ENCODE measurements at places on chromosomes 7 and 10. TPM values are rescaled to one million over a fixed set of nuclear protein-coding genes. Genes with fewer than 3 reads are reported as not detected.

Gene DHX32
- 15.5 TPM for total RNA-seq

- H3K4me3 ChIP-seq = no peak overlapping the region
- no peaks in the 10 kb centered on the region for H3K36me3 ChIP-seq
- no peaks in the 10 kb centered on the region for H3K27me3 ChIP-seq
- no peak for DNase-seq
Measured at GRCh38 chr7:15309872-15310271, 251.9 kb downstream of the AGMO start.

Gene PLEKHA1
- total RNA-seq = 12.8 TPM

DNA sequence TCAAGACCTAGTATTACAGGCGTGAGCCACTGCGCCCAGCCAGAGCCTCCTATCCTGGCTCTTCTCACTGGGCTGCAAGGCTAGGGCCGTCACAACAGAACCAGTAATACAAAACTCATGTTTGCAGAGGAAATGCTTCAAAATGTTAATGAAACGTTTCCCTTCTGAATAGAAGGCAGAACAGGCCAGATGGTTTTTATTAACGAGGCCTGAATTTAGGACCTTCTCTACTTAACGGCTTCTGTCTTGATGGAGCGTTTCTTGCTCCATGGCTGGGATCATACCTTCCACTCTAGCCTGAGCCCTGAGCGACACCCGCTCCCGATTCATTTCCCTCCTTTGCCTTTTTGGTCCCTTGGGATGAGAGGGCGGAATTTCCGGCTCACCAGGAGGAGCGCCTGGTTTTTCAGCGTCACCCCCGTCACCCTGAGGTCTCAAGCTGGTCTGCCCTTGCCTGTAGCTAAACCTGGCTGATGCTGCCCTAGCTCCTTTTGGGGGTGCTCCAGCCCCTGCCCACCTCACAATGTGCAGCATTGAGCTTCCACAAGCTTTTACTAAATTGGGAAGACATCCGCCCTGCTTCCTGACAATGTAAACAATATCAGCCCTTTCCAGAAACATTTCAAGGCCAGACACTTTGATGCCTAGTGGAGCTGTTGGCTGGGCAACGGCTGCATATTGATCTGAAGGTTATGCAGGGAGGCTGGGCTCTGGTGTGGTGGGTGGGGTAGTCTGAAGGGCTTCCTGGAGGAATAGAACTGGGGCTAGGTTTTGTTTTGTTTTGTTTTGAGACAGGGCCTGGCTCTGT lies 5.2 kb downstream of the CLIP2 start:
- peaks cover 5% of the 10 kb centered on the region for H3K36me3 ChIP-seq
- H3K4me3 ChIP-seq = no peak overlapping the region
- H3K4me1 ChIP-seq = peaks cover 30% of the 10 kb centered on the region
- H3K27ac ChIP-seq = no peak overlapping the region

DNA sequence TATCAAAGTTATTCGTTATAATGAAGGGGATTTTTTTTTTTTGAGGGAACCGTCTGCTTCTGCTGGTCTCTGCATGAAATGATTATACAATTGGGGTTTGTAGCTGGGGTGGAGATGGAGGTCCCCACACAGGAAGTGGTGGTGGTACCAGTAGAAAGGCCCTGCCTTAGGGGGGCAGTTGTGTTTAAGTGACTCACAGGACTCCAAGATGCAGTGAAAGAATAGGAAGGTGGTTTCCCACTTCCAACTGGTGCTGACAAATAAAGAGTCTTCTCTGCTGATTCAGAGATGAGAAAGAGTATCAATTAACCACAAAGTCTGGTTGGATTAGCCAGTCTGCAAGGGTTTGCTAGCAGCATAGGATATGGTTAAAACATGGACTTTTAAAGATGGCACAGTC lies 376.0 kb downstream of the SORCS3 start:
- H3K36me3 ChIP-seq = no peaks in the 10 kb centered on the region
- DNase-seq = no peak
- no peak overlapping the region for H3K4me3 ChIP-seq
- H3K27me3 ChIP-seq = no peaks in the 10 kb centered on the region

DNA sequence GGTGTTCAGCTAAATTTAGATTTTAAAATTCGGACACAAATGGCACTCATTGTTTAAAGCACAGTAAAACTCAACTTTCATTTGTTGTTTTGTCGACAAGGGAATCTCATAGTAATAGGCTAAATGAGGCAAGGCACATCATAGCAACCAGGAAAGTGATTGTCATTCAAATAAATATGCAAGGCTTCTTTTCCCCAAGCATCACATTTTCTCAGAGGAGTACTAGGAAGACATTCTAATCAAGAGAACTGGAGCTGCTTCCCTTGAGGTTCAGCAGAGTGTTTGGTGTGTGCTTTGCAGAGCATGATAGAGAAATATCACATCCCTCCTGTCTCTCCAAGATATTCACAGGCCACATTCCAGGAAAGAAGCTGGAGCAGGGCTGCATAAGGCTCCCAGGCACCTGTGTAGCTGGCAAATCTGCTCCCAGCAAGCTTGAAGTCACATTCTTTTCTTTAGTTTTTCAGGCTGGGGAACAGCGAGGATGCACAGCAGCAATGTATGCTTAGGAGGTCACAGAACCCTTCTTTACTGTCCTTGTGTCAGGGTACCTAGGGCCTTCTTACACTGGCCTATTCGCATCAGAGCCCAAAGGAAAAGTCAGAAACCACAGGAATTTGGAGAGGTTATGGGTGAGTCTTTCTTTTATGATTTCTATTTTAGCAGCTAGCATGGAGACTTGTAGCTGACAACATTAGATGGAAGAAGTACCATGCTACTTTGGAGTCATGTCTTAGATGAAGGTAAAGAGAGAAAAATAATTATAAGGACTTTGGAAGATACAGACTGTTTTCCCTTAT lies 95.9 kb upstream of the HDAC9 start:
- no peak for DNase-seq
- no peaks in the 10 kb centered on the region for H3K36me3 ChIP-seq
- peaks cover 44% of the 10 kb centered on the region for H3K4me1 ChIP-seq
- H3K4me3 ChIP-seq = no peak overlapping the region
- H3K27ac ChIP-seq = no peak overlapping the region

Gene TSPAN13
- total RNA-seq = 17.8 TPM

Gene GCK
- 0.13 TPM for total RNA-seq

GRCh38 chr10:95697429-95697828 lies 3.7 kb upstream of the TCTN3 start:
- H3K36me3 ChIP-seq = peaks cover 16% of the 10 kb centered on the region
- H3K27me3 ChIP-seq = no peaks in the 10 kb centered on the region
- peak overlapping the region; percentile 65 for H3K4me3 ChIP-seq
- no peak for DNase-seq
- peak overlapping the region; percentile 85 for H3K27ac ChIP-seq
- H3K4me1 ChIP-seq = peaks cover 48% of the 10 kb centered on the region

DNA sequence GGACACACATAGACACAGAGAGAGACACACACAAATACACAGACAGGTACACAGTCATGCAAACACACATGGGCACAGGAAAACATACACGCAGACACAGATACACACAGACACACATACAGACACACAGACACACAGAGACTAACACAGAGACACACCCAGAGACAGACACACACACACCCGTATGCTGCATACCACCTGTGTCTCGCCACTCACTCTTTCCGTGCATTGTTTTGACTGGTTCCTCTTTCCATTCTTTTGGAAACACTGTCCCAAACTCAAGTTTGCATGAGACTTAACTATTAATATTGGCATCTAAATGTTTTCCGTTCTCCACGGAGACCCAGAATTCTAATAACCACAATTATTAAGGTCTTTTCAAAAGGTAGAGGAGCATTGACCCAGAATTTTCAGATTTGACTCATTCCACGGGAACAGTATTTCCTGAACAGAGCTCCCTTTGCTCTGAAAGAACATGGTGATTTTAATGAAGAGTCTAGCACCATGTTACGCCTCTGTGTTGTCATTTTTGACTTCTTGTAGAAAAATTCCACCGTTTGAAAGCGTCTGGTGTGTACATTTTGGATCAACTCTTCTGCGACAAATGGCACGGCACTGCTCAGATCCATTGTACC lies 141.2 kb upstream of the RNF32 start:
- no peaks in the 10 kb centered on the region for H3K27me3 ChIP-seq
- DNase-seq = no peak
- no peaks in the 10 kb centered on the region for H3K4me1 ChIP-seq
- H3K4me3 ChIP-seq = no peak overlapping the region
- no peak overlapping the region for H3K27ac ChIP-seq
- H3K36me3 ChIP-seq = no peaks in the 10 kb centered on the region

Gene STAM
- total RNA-seq = 25.5 TPM

Gene ACHE
- 0.34 TPM for total RNA-seq

Gene ACTR3C
- total RNA-seq = 10.1 TPM
